ENCODE measurements at places on chromosomes 7 and 10.
A peak's percentile ranks its signal among the peaks of the same experiment; 100 is the strongest.

DNA sequence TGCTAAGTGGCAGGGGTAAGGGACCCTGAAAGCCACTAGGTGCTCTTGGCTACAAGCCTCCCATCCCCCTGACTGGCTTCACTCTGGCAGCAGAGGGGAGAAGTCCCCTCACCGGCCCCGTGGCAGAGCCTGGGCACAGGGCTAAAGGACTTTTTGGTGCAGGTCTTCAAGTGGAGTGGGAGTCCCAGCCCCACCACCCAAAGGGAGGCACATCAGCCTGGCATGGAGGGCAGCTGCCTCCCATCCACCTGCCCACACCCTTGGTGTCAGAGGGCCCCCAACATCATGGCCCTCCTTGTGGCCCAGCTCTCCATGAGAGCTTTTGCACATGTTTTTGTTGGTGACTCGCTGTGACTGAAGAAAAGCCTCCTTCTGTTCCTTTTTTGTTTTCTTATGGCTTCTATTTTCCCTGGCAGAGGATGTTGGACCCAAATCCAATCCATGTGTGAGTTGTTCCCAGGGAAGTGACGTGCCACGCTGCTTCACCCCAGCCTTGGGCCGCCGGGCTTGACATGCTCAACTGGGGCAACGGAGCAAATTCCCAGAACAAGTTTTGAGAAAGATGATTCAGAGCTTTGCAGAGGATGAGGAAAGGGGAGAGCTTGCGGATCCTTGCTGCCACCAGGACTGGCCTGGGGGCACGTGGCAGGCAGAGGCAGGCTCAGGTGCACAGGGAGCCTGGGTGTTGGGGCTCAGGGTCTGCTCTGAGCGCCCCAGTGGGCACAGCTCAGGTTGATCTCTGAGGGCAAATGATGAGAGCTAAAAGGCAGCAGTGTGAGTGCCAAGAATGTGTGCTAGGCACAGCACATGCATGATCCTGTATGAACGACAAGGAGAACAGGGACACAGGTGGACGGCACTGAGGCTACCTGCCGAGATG is 1.9 kb upstream of the AEBP1 start:
- no peak for DNase-seq
- H3K4me3 ChIP-seq, result no peak overlapping the region

DNA sequence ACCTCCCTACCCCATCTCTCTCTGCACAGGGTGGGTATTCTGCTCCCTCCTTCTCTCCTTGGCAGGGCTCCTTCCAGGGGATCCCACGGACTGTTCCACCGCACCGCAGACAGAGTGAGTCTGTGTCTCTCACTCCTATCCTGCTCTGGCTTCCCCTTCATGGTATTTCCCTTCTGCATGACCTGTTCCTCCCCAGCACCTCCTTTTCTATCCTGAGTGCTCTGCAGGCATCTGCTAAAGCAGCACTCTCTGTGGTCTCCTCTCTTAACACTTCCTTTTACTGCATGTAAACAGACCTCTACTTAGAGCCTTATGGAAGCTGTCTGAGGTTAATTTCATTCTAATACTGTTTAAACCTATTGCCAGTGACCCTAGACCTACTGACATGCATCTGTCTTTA is 171.5 kb downstream of the CCSER2 start:
- H3K36me3 ChIP-seq, result no peaks in the 10 kb centered on the region
- H3K4me3 ChIP-seq, result no peak overlapping the region
- no peak overlapping the region for H3K27ac ChIP-seq
- H3K27me3 ChIP-seq, result no peaks in the 10 kb centered on the region
- H3K4me1 ChIP-seq, result no peaks in the 10 kb centered on the region
- no peak for DNase-seq

- no peak for DNase-seq
- no peaks in the 10 kb centered on the region for H3K4me1 ChIP-seq
- no peak overlapping the region for H3K4me3 ChIP-seq
These were observed 51.9 kb downstream of the CCNY start for GRCh38 chr10:35388197-35388596.

DNA sequence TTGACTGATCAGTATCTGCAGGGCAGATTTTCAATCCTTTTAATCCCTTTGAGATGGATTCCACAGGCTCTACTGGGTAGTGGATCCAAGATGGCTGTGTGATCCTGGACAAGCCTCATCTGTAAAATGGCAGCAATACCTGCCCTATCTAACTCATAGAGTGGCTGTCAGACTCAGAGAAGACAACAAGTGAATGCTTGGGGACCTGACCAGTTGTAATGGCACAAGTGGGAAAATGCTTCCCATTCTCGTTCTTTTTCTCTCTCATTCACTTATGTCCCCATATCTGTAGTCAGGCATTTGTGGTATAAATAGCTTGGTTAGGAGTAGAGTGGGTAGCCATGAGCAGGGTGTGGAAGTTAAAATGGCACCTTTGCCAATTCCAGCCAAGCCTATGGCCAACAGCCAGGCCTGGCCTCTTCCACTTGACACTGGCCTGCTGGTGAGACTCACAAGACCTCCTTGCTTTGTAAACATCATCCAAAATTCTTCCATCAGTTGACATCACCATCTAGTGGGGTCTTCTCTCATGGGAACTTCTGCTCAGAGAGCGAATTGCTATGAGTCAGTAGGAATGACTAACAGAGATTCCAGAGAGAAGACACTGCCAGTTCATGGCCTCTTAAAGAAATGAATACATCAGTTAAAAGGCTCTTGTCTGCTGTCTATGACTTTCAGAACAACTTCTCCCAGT is 150.1 kb downstream of the PLPP4 start:
- H3K27me3 ChIP-seq, result peaks cover 4% of the 10 kb centered on the region
- no peaks in the 10 kb centered on the region for H3K36me3 ChIP-seq
- DNase-seq, result no peak
- H3K27ac ChIP-seq, result no peak overlapping the region

- peak; percentile 9 for DNase-seq
- H3K4me1 ChIP-seq, result no peaks in the 10 kb centered on the region
- no peak overlapping the region for H3K27ac ChIP-seq
- no peaks in the 10 kb centered on the region for H3K36me3 ChIP-seq
These were observed 13.2 kb downstream of the AKR1B15 start for GRCh38 chr7:134562136-134562535.

GRCh38 chr10:42979181-42979580 is 97.7 kb upstream of the RET start:
- H3K4me3 ChIP-seq, result no peak overlapping the region
- H3K4me1 ChIP-seq, result no peaks in the 10 kb centered on the region
- no peaks in the 10 kb centered on the region for H3K36me3 ChIP-seq
- DNase-seq, result no peak

GRCh38 chr7:127865466-127865865 is 165.8 kb downstream of the LRRC4 start:
- H3K27me3 ChIP-seq, result no peaks in the 10 kb centered on the region
- H3K4me1 ChIP-seq, result no peaks in the 10 kb centered on the region
- no peak for DNase-seq
- no peak overlapping the region for H3K4me3 ChIP-seq
- H3K27ac ChIP-seq, result no peak overlapping the region

DNA sequence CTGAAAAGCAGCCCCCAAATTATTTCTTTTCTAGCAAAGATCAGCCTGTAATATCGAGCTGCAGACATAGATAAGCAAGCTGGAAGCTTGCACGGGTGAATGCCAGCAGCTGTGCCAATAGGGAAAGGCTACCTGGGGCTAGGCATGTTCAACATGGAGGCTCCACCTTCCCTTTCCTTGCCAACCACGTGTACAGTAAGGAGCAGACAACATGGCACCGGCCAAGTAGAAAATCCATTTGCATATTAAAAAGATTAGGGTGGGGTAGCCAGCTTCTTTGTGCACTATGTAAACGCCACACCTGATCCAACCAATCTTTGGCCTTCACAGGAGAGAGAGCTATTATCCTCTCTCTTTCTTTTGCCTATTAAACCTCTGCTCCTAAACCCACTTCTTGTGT is 56.7 kb upstream of the SEPHS1 start:
- no peaks in the 10 kb centered on the region for H3K36me3 ChIP-seq
- H3K27ac ChIP-seq, result no peak overlapping the region
- no peaks in the 10 kb centered on the region for H3K4me1 ChIP-seq
- H3K27me3 ChIP-seq, result no peaks in the 10 kb centered on the region
- DNase-seq, result no peak

- no peaks in the 10 kb centered on the region for H3K27me3 ChIP-seq
- no peaks in the 10 kb centered on the region for H3K36me3 ChIP-seq
- no peak overlapping the region for H3K4me3 ChIP-seq
- H3K4me1 ChIP-seq, result no peaks in the 10 kb centered on the region
- DNase-seq, result no peak
These were observed 275.5 kb downstream of the PLXDC2 start for GRCh38 chr10:20091698-20092097.

- H3K27me3 ChIP-seq, result no peaks in the 10 kb centered on the region
- no peak overlapping the region for H3K27ac ChIP-seq
- no peak overlapping the region for H3K4me3 ChIP-seq
- no peak for DNase-seq
- no peaks in the 10 kb centered on the region for H3K36me3 ChIP-seq
These were observed 111.1 kb upstream of the TCF7L2 start for GRCh38 chr10:112838784-112839481.

- DNase-seq, result no peak
- H3K4me1 ChIP-seq, result peaks cover 15% of the 10 kb centered on the region
- no peaks in the 10 kb centered on the region for H3K36me3 ChIP-seq
- H3K27ac ChIP-seq, result no peak overlapping the region
These were observed 1.0 kb upstream of the UBN2 start for GRCh38 chr7:139230023-139230422.

- no peaks in the 10 kb centered on the region for H3K4me1 ChIP-seq
- DNase-seq, result no peak
- no peak overlapping the region for H3K27ac ChIP-seq
- no peaks in the 10 kb centered on the region for H3K27me3 ChIP-seq
- H3K36me3 ChIP-seq, result no peaks in the 10 kb centered on the region
- H3K4me3 ChIP-seq, result no peak overlapping the region
These were observed 24.3 kb downstream of the SUN3 start for GRCh38 chr7:48004638-48005037.

DNA sequence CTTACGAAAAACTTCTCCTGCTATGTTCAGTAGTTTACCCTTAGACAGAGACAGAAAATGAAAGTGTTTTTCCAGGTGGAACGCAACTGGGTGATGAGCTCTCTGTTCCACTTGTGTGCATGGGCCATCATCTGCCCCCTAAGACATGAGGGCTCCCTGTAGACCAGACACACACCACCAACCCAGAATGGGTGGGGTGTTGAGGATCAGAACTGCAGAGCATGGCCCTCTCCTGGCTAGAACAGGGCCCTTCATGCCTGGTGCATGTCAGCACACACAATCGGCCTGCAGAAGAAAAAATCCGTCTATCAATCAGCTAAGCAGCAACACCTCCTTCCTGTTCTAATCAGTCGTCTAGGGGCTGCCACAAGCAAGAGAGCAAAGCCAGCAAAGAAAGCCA is 186.2 kb upstream of the INHBA start:
- DNase-seq, result no peak
- no peak overlapping the region for H3K27ac ChIP-seq
- no peaks in the 10 kb centered on the region for H3K36me3 ChIP-seq

GRCh38 chr7:122942765-122943164 is 52.7 kb downstream of the TAS2R16 start:
- H3K4me3 ChIP-seq, result no peak overlapping the region
- no peaks in the 10 kb centered on the region for H3K27me3 ChIP-seq
- no peak for DNase-seq
- no peak overlapping the region for H3K27ac ChIP-seq

- H3K27me3 ChIP-seq, result no peaks in the 10 kb centered on the region
- H3K4me1 ChIP-seq, result no peaks in the 10 kb centered on the region
- no peak overlapping the region for H3K4me3 ChIP-seq
These were observed 184.2 kb upstream of the NOBOX start for GRCh38 chr7:144587701-144588100.

DNA sequence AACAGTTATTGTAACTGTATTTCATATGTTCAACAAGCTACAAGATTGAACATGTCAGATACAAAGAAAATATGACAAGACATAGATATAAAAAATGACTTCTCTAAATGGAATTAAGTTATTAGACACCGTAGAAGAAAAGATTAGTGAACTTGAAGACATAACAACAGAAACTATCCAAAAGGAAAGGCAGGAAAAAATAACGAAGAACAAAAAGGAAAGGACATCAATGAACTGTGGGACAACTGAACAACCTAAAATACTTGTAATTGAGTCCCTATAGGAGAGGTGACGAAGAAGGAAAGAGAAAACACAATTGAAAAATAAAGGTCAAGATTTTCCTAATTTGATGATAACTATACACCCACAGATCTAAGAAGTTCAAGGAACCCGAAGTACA is 32.3 kb downstream of the UPF2 start:
- no peak overlapping the region for H3K27ac ChIP-seq
- no peak overlapping the region for H3K4me3 ChIP-seq
- peaks cover 38% of the 10 kb centered on the region for H3K36me3 ChIP-seq
- H3K4me1 ChIP-seq, result no peaks in the 10 kb centered on the region
- DNase-seq, result no peak

DNA sequence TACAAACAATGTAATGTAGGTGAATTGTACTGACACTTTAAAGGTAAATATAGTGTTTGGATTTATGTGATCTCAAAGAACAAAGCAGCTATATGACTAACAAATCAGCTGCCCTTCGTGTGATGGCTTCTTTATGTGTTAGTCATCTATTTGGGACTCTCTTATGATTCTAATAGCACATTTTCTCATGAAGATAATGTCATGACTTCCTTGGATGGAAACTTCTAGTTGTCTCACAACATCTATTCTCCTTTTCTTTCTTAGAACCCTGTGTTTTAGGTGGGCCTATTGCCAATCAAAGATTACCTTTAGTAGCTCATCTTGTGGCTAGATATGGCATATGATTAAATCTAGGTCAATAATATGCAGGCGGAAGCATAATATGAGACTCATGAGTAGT is 45.0 kb downstream of the TMEM106B start:
- no peaks in the 10 kb centered on the region for H3K27me3 ChIP-seq
- H3K4me3 ChIP-seq, result no peak overlapping the region
- peak overlapping the region; percentile 83 for H3K27ac ChIP-seq
- no peaks in the 10 kb centered on the region for H3K36me3 ChIP-seq

DNA sequence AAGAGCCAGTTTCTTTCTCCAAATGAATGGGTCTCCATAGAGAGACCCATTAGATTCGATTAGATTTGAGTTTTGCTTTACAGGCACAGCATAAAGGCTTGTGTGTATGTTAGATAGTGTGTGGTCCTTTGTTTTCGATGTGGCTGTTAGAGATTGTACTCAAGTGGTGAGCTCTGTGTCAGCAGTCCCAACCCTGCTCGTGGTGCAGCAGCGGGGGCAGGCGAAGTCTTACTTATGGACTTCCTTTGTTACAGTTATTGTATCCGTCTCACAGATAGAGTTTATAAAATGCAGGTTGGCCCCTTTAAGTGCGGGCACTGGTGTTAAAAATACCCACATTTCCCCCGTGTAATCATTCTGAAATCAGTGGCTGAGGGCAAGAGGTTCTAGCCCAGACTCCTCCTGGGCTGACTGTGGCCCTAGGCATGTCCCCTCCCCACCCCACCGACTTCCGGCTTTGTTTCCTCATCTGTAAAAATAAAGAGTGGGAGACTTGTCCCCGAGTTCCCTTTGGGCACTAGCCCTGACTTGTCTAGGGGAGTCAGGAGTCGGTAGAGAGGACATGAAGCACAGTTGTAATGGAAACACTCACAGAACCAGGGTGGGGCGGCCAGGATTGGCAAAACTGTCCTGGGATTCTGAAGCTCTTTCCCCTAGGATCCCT is 28.6 kb downstream of the MTURN start:
- DNase-seq, result no peak
- H3K27ac ChIP-seq, result peak overlapping the region; percentile 37
- H3K4me1 ChIP-seq, result peaks cover 40% of the 10 kb centered on the region
- no peak overlapping the region for H3K4me3 ChIP-seq
- H3K27me3 ChIP-seq, result no peaks in the 10 kb centered on the region
- no peaks in the 10 kb centered on the region for H3K36me3 ChIP-seq

GRCh38 chr7:2859952-2860351 is 15.8 kb upstream of the GNA12 start:
- peaks cover 12% of the 10 kb centered on the region for H3K4me1 ChIP-seq
- no peak for DNase-seq
- no peak overlapping the region for H3K4me3 ChIP-seq
- no peaks in the 10 kb centered on the region for H3K36me3 ChIP-seq
- H3K27me3 ChIP-seq, result no peaks in the 10 kb centered on the region
- H3K27ac ChIP-seq, result no peak overlapping the region

Data from T-cell (primary cell).